Activated T-helper 1 cell treated with anti-CD3 and anti-CD28 coated beads, Interleukin-12 subunit alpha, Interleukin-12 subunit beta, Interleukin-2, Interleukin-4 antibody, amounts not matched to agents 30 ng/mL and 10 ng/mL and 1 ng/mL, durations not matched to agents 14 hours and 24 hours and 36 hours (primary cell): ENCODE measurements at places on chromosomes 6 and 20.
A peak's percentile ranks its signal among the peaks of the same experiment; 100 is the strongest.

GRCh38 chr6:159788276-159788675 is 1.1 kb downstream of the TCP1 start:
- DNase-seq = peak; percentile 4
- H3K4me3 ChIP-seq = peak overlapping the region; percentile 96
- H3K36me3 ChIP-seq = peaks cover 57% of the 10 kb centered on the region

GRCh38 chr6:20178327-20178726 is 33.9 kb downstream of the MBOAT1 start:
- H3K4me1 ChIP-seq = peaks cover 23% of the 10 kb centered on the region
- no peaks in the 10 kb centered on the region for H3K27me3 ChIP-seq
- no peak overlapping the region for H3K4me3 ChIP-seq
- peaks cover 19% of the 10 kb centered on the region for H3K36me3 ChIP-seq
- no peak for DNase-seq
- H3K27ac ChIP-seq = no peak overlapping the region

DNA sequence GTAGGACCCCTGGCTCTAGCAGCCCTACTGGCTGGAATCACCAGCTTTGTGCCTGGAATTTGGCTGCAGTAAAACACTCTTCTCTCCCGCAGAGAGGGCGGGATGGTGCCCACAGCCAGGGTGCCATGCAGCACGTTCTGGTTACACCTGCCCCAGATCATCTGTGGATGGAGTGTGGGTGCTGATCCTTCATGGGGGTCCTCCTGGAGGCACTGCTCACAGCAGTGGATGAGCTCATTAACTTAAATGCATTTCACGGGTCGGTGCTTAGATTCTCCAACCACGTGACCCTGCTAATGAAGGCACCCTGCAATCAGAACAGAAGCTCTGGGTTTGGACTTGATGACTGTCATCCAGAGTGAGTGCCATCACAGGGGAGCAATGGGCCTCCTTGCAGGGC is 138.6 kb upstream of the AFDN start:
- no peak overlapping the region for H3K27ac ChIP-seq
- DNase-seq = no peak
- no peaks in the 10 kb centered on the region for H3K4me1 ChIP-seq
- H3K27me3 ChIP-seq = peaks cover 71% of the 10 kb centered on the region

DNA sequence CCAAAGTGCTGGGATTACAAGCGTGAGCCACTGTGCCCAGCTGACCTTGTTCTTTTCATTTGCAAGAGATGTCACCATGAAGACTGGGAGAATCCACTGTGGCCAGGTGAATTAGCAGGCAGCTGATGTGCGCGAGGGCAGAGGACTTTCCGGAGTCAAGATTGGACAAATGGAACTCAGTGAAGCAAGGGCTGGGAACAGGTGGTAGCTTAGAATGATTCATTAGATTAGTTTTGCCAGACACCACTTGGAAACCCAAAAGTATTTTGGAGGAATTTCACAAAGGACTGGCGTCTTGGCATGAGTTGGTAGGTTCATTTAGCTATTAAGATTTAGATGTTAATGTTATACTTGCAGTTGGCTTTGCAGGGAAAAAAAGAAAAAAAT is 4.7 kb upstream of the AKAP7 start:
- H3K4me3 ChIP-seq = no peak overlapping the region
- no peaks in the 10 kb centered on the region for H3K36me3 ChIP-seq
- peaks cover 8% of the 10 kb centered on the region for H3K4me1 ChIP-seq
- H3K27ac ChIP-seq = no peak overlapping the region
- no peak for DNase-seq

- peaks cover 28% of the 10 kb centered on the region for H3K27me3 ChIP-seq
- no peak overlapping the region for H3K4me3 ChIP-seq
- DNase-seq = no peak
- H3K36me3 ChIP-seq = peaks cover 2% of the 10 kb centered on the region
Measured at GRCh38 chr20:1402149-1402548, 9.3 kb upstream of the FKBP1A start.

- H3K27me3 ChIP-seq = no peaks in the 10 kb centered on the region
- H3K4me3 ChIP-seq = no peak overlapping the region
- H3K27ac ChIP-seq = no peak overlapping the region
- DNase-seq = no peak
- peaks cover 40% of the 10 kb centered on the region for H3K4me1 ChIP-seq
Measured at GRCh38 chr6:45827952-45828530, 187.6 kb downstream of the CLIC5 start.
